ENCODE measurements at places on chromosomes 13 and 19.

DNA sequence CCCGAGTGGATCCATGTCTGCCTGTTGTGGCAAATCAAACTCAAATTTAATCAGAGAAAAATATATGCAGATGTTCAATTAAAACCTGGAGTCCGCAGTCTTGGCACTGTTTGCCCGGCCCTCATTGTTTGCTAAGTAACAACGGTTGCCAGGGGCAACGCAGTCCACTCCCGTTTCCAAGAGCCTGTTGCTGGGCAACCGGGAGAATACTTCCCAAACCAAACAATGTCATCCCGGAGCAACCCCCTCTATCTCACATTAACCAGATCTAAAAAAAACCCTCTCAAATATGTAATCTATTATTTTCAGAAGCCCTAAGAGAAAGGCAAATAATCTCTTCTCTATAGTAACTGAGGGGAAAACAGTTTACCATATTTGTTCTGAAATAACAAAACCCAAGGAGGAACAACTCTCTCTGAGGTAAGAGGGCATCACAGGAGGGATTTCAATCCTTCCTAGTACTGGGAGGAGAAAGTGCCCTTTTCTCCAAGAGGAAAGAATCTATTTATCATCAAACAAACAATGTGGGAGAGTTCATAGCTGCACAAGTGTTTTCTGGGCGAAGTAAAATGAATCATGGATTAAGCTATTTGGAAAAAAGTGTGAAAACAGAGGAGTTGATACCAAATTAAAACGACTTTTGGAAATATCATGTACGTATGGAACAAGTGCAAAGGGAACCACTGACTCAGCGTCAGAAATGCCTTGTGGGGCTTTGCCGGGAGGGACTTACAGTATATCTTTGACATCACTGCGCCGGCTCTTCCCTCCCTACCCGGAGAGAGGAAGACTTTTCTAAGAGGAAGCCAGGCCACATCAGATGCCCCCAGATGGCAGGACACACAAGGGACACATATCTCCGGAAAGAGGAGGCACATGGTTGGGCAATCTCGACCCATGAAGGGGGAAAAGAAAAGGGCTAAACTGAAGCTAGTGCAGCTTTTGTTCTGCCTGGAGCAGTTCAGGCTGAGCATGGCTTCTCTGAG, 43.3 kb downstream of the RFX2 start:
- DNase-seq = no peak

DNA sequence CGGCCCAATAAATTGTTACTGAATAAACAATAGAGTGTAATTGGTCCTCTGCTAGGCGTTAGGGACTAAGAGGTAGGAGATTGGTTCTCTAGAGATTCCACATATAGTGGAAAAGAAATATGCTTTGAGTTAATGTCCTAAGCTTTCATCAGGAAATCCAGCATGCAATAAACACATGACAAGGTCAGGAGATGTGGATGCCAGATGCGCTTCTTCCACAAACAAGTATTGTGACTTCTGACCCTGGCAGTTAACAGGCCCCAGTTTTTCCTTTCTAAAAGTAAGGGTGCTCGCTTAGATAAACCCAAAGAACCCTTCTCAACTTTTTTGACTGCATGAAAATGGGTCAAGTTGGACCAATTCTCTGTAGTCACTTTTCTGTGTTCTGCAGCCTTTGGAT, 146.5 kb upstream of the SOX21 start:
- DNase-seq = no peak

- DNase-seq = no peak
Observed at GRCh38 chr19:41861116-41861768, 1.2 kb downstream of the RPS19 start.

DNA sequence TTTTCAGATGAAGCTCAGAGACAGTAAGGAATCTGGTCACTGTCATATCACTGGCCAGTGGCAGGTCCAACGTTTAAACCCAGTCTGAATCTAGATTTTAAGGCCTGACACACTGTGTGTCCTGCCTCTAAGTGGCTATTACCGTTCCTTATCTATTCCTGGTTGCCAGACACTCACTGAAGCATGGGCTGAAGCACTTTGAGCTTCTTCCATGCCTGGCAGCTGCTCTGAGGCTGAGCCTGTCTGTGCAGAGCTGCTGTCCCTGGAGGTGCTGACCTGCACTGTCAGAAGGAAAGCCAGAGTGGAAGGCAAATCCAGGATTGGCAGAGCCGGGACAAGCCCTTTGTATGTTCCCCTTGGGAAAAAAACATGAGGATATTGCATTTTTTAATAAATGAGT, 109.2 kb upstream of the SLC7A1 start:
- no peak for DNase-seq

GRCh38 chr13:31441800-31442510, 242.2 kb downstream of the B3GLCT start:
- no peak for DNase-seq

DNA sequence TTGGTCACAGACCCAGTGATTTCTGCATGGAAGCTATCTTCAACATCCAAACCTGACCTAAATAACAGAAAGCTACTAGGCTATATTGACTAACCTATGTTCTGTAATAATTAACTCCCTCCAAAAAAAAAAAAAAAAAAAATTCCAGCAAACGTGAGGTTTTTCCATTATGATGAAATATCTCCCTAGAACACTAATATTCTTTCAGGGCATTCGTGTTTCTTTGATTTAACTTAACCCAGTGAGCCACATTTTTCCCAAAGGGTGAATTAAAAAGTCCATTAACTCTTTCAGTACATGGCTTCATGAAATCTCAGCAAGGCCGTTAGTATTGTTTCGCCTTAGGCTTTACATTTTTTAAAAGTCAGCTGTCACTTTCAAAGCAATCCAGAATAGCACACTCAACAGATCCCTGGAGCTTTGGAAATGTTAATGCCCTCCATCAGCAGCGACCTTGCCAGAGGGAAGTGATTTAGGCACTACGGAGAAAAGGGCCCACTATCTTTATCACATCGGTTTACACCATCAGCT, 175.8 kb downstream of the DCT start:
- DNase-seq = no peak

- no peak for DNase-seq
Observed at GRCh38 chr13:44146138-44146537, 227.5 kb upstream of the SERP2 start.

- no peak for DNase-seq
Observed at GRCh38 chr13:103031332-103031873, 34.8 kb downstream of the SLC10A2 start.

GRCh38 chr19:17721111-17721628, 1.9 kb downstream of the MAP1S start:
- no peak for DNase-seq

DNA sequence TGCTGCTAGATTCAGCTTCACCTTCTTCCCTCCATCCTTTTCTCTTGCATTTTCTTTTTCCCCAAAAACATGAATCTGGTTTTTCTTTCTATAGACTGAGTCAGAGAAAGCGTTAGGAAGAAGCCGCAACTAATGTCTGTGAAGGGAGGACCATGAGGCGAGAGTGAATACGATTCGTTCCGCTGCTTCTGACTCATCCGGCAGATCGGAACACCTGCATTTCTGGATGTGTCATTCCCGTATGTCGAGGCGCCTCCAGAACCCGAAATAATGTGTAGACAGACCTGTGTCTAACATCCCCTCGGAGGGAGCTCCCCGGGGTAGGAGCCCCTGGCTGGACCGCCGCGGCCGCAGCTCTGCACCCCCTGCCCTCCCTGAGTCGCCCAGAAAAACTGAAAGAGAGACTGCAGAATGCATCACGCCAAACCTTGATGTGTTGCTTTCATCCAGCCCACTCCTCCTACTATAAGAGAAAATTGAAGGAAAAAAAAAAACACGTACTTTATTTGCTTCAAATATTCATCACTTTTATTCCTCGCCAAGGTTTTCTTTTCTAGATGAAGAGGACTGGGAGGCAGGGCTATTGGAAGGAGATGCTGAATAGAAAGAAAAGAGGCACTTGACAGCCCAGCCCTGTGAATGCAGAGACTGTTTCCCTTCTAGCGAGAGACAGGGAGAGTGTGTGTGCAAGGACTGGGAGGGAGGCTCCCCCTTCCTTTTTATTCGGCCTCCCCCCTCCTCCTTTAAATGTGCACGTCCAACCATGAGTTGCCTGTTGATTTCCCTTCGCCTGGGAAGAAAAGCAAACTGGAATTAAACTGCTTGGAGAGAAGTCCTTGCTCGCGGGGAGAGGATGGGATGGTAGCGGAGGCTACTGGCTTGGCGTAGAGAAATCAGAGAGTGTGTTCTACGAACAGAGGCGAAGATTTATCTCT, 616 bp upstream of the PCDH17 start:
- no peak for DNase-seq

- no peak for DNase-seq
Observed at GRCh38 chr13:51683597-51683996, 99.3 kb downstream of the WDFY2 start.

DNA sequence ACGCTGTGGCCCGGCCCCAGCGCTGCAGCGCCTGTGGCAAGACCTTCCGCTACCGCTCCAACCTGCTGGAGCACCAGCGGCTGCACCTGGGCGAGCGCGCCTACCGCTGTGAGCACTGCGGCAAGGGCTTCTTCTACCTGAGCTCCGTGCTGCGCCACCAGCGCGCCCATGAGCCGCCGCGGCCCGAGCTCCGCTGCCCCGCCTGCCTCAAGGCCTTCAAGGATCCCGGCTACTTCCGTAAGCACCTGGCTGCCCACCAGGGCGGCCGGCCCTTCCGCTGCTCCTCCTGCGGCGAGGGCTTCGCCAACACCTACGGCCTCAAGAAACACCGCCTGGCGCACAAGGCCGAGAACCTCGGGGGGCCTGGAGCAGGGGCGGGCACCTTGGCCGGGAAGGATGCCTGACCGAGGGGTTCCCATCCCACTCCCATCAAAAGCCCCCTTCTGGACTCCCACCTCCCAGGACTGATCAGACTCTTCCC, 7.9 kb downstream of the ZNF784 start:
- DNase-seq = no peak

DNA sequence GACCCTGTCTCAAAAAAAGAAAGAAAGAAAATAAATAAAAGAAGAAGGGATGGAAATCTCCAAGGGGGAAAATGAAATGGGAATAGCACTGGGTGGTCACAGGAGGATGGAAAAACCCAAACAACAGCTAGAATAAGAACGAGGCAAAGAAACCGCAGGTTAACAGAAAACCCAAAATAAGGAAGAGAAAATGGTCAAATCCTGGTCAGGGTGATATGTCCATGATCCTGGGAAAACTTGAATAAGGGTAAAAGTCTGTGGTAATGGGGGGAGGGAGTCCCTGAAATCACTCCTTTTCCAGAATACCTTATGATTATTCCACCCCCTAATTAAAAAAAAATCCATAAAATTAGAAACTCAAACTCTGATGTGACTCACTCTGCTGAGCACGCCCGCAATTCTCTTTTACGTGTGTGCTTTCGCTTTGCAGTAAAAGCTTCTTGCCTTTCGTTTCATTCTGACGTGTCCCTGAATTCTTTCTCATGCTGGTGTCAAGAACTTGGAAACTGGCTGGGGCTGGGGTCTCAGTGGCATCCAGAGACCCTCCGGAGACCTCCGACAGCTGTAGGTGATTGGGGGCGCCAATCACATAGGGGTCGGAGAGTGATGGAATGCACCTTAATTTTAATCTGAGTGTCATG, 4.3 kb upstream of the NAXD start:
- DNase-seq = no peak

- DNase-seq = no peak
Observed at GRCh38 chr13:72403396-72404010, 323.9 kb downstream of the MZT1 start.

DNA sequence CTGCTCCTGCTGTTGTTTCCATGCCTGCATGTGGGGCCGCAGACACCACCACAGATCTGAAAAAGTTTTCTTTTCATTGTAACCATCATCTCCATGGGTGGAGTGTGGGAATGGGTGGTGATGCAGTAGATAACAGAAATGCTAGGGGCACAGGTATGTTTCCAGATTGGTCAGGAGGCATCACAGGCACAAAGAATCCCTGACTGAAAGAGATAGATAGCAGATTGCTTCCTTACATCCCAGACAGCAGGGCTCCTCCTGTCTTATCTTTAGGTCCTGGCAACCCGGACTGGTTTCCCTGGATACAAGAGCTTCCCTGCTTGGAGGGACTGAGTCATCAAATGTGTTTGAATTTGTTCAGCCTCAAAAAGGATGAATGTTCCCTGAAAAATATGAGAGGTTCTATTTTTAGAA, 1937.6 kb downstream of the PCDH9 start:
- no peak for DNase-seq

- DNase-seq = no peak
Observed at GRCh38 chr13:51526202-51526601, 58.1 kb upstream of the WDFY2 start.

GRCh38 chr13:42984026-42984425, 8.0 kb downstream of the EPSTI1 start:
- no peak for DNase-seq

DNA sequence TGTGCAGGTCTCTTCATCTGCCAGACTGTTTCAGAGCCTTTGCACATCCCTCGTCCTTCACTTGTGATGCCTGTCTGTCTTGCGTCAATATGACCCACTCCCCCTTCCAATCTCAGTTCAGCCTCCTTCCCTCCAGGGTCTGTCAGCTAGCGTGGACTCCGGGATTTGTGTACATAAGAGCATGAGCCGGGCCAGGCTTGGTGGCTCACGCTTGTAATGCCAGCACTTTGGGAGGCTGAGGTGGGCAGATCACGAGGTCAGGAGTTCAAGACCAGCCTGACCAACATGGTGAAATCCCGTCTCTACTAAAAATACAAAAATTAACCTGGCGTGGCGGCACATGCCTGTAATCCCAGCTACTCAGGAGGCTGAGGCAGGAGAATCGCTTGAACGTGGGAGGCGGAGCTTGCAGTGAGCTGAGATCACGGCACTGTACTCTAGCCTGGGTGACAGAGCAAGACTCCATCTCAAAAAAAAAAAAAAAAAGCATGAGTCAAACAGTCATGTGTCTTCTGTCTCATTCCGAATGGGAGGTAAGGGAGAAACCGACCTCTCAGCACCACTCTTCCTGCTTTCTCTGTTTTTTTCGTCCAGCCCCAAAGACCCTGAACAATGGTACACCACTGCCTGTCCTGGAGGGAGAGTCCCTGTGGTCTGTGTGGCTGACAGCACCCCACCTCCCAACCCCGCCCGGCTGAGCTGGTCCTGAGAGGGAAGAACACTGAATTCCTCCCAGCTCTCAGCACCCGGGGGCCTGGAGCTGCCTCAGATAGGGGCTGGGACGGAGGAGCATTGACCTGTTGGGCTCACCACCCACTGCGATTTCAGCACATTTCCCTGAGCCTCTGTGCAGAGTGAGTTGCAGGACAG, 2.4 kb upstream of the SIGLEC9 start:
- no peak for DNase-seq

DNA sequence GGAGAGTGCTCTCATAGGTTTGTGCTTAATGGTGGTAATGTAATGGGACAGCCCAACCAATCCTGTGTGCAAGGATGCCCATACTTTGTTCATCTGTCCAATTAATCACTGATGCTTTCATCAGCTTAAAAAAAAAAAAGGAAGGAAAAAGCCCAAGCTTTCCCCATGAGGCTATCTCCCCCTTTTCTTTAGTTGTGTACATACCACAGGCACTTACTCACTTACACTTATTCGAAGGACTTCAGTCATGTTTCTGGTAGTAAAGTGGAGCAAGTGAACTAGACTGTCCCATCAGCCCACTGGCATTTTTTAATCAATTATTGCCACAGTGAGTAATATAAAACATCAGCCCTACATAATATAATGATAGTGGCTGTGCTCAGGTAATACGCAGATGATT, 183.5 kb upstream of the UFM1 start:
- DNase-seq = no peak
